ENCODE measurements at places on chromosomes 7 and 10.

GRCh38 chr7:129707910-129708499, 96.5 kb downstream of the NRF1 start:
- DNase-seq = no peak

- no peak for DNase-seq
Observed at GRCh38 chr7:120738816-120739215, 119.1 kb downstream of the TSPAN12 start.

DNA sequence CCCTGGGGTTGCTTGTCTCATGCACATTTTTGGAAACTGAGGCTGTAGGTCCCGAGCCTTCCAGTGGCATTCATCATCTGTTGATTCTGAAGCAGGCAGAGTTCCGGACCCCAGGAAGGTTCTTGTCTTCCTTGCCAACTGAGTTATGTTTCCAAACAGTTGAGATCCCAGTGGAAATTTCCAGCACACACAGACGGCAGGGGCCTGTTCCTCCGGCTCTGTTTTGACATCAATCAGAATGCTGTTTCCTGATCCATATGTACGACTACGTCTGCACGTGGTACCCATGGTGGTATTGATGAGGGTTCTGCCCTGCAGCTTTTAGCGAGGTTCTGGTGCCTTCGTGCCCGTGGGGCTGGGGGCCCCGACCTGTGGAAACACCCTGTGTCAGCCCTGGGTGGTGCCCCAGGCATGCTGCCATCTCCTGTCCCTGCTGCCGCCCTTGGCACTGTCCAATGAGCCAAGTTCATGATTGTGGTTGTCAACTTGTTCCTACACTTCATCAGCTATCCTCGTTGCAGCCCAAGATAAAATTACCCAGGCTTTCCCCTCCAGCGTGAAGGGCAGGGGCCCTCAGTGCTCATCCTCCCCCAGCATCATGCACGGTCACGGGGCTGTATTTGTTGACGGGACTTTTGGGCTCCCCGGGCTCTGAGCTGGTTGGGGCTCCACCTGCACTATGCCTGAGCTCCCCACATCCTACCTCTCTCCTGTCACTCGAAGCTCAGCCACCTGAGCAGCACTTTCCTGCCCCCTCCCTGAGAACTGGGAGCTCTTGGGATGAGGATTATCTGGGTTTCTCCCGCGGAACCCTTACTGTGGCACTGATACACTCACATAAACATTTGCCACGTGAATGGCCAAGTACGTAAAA, 7.8 kb upstream of the DPYSL4 start:
- DNase-seq = no peak

DNA sequence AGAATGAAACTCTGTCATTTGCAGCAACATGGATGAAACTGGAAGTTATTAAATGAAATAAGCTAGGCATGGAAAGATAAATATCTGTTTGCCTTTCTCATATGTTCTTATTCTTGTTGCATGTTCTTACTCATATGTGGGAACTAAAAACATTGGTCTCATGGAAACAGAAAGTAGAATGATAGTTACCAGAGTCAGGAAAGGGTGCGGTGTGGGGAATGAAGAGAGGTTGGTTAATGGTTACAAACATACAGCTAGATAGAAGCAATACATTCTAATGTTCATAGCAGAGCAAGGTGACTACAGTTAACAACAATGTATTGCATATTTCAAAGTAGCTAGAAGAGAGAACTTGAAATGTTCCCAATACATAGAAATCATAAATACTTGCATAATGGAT, 105.1 kb downstream of the FAM107B start:
- DNase-seq = no peak

- no peak for DNase-seq
Observed at GRCh38 chr10:28137907-28138880, 139.3 kb upstream of the ODAD2 start.

- no peak for DNase-seq
Observed at GRCh38 chr7:97982647-97983046, 7.3 kb downstream of the OCM2 start.

- DNase-seq = no peak
Observed at GRCh38 chr7:30924624-30925023, 13.0 kb downstream of the AQP1 start.

DNA sequence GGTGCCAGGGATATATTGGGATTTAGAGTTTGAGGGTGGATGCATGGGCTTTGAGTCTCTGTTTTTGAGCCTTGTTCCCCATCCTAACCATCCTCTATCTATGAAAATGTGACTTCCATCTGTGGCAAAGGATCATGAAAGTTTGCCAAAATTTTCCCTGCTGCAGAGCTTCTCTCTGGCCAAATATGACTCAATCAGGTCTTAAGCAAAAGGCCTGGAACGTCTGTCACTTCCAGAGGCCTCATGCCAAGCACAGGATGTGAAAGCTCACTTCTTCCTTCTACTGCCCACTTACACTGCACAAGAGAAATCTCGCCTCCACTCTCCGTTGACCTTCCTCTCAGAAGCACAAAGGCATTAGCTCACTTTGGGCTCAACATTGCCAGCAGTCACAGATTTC, 696.9 kb upstream of the NRP1 start:
- no peak for DNase-seq
